Stimulated activated CD8-positive, alpha-beta memory T cell treated with anti-CD3 and anti-CD28 coated beads, Interleukin-4, amount 100 ng/mL, for 4 hours (primary cell): ENCODE measurements at places on chromosomes 5 and 9.

- no peak for DNase-seq
Measured at GRCh38 chr5:65880496-65881072, 45.8 kb upstream of the ERBIN start.

DNA sequence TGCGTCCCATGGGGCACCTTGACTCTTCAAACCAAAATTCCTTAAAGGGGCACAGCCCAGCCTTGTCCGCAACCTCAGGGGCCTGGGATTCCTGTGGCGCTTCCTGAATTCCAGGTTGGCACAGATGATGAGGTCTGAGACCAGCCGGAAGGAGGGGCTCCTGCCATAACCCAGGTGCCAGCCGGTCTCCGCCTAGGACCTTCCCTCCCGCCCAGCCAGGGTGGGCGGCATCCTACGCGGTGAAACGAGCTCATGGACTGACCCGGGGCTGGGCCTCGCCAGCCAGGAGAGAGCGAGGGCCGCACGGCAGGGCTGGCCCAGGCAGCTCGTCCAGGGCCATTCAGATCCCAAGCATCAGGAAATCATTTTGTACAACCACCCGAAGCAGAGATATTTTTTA, 23.0 kb downstream of the AMBP start:
- no peak for DNase-seq

- DNase-seq: no peak
Measured at GRCh38 chr9:99948896-99949295, 42.4 kb downstream of the STX17 start.

- no peak for DNase-seq
Measured at GRCh38 chr9:127507751-127508648, 56.7 kb downstream of the LRSAM1 start.

DNA sequence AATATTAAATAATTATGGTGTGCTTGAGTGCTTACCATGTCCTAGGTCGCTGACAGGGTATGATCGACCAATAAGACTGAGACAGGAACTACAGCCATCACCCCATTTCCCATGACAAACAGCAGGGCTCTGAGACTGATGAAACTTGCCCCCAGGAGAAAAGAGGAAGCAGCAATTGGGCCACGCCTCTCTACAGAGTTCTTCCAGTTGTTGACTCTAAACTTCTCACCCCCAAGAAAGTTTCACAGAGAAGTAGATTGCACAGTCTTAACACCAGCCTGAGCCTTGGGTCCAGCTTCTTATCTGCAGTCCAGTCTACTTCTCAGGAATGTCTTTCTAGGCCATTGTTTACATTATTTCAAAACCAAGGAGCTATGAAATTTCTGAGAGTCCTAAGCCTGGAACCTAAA, 182.2 kb upstream of the ANKRD55 start:
- DNase-seq: no peak

DNA sequence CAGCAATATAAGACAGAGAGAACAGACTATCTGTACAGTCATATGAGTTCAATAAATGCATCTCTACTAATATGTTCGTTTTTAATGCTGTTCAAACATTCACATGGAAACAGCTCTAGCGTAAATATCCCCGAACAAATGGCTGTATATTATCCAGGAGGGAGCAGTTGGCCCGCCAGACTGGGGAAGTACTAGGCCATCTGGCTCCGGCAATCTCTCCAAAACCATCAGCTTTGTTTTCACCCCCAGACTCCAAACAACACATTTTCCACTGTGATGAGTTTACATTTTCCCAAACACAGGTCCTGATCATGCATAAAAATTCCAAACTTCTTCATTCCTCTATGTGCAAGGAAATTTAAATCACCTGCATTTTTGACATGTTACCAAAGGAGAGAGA, 8.7 kb downstream of the EBF1 start:
- DNase-seq: no peak

- DNase-seq: no peak
Measured at GRCh38 chr9:3795556-3795955, 269.8 kb upstream of the RFX3 start.

GRCh38 chr5:170641589-170642031, 137.8 kb downstream of the KCNIP1 start:
- no peak for DNase-seq

DNA sequence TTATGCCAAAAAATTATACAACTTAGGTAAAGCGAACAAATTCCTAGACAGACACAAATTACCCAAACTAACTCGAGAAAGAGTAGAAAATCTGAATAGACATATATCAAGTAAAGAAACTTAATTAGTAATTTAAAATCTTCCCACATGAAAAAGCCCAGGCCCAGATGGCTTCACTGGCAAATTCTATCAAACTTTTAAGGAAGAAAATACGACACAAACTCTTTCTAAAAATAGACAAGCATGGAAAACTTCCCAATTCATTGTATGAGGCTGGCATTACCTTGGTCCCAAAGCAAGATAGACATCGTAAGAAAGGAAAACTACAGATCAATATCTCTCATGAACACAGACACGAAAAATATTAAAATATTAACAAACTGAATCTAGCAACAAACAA, 135.3 kb downstream of the DRD1 start:
- DNase-seq: no peak

DNA sequence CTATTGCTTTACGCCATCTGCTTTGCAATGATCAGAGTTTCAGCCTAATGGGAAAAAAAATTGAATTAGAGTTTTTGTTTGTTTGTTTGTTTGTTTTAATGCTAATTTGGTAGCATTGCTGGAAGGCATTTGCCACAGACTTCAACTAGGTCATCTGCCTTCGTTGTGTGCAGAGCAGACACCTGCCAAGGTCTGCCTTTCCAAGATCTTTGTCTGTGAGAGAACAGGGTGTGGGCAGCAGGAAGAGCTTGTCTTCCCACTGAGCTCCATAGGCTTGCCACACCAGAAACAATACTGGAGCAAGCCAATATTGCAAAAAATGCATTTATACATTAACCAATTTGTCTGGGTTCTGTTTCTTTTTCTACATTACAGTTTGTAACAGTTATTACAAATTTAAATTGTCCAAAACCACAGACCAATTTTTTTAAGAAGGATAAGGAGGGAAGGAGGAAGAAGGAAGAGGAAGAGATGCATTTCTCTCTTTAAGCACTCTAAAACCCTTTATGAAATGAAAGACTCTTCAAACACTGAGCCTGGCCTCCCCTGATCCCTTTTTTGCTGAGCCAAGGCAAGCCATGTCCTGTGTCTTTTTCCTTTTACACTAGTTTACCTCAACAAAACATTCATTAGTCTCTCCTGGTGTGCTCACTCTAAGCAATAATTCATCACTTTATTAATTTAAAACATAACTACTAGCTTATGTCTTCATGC, 210.5 kb downstream of the SNX18 start:
- no peak for DNase-seq

GRCh38 chr5:168723037-168723436, 143.9 kb upstream of the PANK3 start:
- no peak for DNase-seq

DNA sequence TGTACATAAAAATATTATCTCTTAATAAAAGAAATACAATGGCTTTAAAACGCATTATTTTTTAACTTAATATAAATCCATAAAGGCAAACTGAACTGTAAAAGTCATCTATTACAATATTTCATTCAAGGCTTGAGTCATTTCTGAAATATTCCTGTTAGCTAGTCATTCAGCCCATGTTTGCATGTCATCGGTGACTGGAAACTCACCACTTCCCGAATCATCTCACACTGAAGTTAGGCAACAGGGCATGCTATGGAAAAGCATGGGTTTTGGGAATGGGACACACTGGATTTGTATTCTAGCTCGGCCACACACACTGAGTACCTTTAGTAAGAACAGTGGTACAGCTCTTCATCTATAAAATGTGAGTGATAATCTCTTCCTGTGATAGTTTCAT, 691.1 kb upstream of the C9orf72 start:
- DNase-seq: no peak

- no peak for DNase-seq
Measured at GRCh38 chr9:70601000-70601951, 186.8 kb upstream of the KLF9 start.

- no peak for DNase-seq
Measured at GRCh38 chr5:23268136-23268535, 239.3 kb upstream of the PRDM9 start.

GRCh38 chr9:72271613-72272478, 93.2 kb downstream of the ZFAND5 start:
- DNase-seq: no peak

- DNase-seq: no peak
Measured at GRCh38 chr5:112161392-112161748, 257.7 kb downstream of the EPB41L4A start.

GRCh38 chr9:1707291-1707690, 307.9 kb upstream of the SMARCA2 start:
- DNase-seq: no peak

- DNase-seq: no peak
Measured at GRCh38 chr5:19615661-19616060, 372.3 kb downstream of the CDH18 start.

DNA sequence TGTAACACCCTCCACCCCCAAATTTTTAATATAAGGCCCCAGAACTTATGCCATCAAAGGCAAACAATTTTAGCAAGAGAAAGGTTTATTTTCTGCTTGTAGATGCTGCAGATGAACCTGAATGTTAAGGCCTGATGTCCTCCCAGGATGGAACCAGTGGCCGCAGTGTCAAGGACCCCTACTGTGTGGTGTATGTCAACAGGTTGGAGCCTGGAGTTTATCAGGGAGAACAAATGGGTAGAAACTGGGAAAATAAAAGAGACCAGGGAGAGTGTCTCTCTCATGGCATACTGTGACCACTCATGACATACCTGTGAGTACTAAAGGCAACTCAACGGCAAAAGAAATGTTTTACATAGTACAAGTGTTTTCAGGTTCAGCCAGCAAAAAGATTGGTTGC, 34.5 kb upstream of the LMNB1 start:
- no peak for DNase-seq

DNA sequence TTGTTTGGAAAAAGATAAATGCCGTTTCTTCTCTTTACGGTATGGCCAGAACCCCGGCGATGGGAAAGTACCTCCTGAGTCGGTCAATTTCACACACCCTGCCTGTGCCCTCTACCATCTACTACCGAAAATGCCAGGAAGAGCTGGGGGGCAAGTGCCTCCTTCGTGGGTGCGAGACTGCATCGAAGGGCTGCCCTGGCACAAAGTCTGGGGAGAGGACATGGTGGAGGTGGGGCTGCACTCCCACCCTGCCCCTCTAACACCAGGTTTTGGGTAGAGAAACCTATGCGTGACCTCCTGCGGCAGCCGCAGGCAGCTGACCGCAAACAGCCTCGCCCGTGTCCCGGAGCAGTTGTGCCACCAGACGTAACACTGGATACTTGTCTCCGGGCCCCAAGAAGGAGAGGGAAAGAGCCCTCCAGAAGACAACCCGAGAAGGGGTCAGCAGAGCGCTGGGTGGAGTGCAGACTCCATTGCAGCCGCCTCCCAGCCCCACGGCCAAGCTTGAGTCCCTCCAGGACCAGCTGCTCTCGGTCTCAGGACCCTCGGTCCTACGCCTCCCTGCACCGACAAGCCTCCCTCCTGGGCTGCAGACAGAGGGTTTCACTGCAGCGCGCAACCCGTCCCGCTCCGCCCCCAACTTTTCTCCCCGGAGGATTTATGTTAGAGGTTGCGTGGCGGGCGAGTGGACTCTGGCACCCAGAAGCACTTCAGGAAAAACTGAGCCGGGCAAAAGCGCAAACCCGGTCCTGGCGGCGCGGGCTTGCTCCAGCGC, 823 bp upstream of the PRDM6 start:
- no peak for DNase-seq

GRCh38 chr9:125843646-125844045, 96.5 kb downstream of the PBX3 start:
- DNase-seq: no peak

- no peak for DNase-seq
Measured at GRCh38 chr9:81871695-81872094, 56.5 kb upstream of the SPATA31D4 start.

GRCh38 chr9:77945798-77946197, 85.8 kb downstream of the GNAQ start:
- no peak for DNase-seq

- DNase-seq: no peak
Measured at GRCh38 chr5:2441495-2442180, 309.8 kb downstream of the IRX2 start.

DNA sequence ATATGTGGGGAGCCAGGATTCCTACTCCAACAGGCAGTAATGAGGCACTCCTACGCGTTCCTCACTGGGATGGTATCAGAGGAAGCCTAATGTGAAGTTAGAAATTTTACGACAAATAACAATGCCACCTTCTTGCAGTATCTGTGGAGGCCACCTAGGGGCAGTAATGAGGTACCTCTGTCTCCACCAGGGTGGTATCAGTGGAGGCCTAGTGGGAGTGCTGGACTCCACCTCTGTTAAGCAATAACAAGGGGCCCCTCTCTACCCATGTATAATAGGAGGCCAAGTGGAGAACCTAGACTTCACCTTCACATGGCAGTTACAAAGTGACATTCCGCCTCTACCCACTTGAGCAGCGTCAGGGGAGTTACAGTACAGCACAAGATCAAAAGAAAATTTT, 147.9 kb downstream of the PLPPR1 start:
- no peak for DNase-seq

GRCh38 chr9:31824860-31825259, 559.6 kb upstream of the ACO1 start:
- DNase-seq: no peak

DNA sequence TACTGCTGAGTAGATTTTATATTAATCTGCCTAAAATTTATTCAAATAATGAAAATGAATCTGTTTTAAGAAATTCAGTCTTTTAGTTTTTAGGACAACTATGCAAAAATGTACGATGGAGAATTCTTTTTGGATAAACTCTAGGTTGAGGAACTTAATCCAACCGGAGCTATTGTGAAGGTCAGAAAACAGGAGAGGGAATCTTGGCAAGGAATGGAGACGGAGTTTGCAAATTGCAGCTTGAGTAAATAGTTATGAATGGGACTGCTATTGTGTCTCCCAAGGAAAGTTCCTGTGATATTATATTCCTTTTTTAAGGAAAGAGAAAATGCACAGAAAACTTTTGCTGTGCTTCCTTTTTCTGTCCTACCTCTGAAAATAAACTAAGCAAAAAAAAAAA, 67.9 kb downstream of the IQGAP2 start:
- no peak for DNase-seq

- no peak for DNase-seq
Measured at GRCh38 chr5:143524338-143524945, 121.0 kb upstream of the NR3C1 start.

- no peak for DNase-seq
Measured at GRCh38 chr5:43643750-43644149, 40.8 kb downstream of the NNT start.

DNA sequence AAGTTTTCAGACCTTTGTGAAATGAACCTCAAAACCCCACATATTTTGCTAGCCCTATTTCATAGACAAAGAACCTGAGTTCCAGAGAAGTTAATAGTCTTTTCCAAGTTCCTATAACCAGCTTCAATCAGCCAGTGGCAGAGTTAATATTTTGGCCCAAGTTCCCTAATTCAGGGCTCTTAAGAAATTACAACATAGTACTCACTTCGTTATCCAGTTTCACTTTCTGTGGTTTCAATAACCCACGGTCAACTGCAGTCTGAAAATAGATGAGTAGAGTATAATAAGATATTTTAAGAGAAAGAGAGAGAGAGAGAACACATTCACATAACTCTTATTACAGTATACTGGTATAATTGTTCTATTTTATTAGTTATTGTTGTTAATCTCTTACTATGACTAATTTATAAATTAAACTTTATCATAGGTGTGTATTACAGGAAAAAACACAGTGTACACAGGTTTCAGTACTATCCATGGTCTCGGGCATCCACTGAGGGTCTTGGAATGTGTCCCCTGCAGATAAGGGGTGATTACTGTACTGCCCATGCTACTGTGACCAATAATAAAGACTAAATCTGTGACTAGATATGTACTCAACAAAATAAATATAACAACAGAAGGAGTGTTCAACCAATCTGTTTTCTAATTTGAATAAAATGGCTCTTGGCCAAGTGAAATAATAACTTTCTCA, 9.3 kb upstream of the MYOT start:
- DNase-seq: no peak
